Esophagus squamous epithelium (tissue), 5 donors: ENCODE measurements at places on chromosomes 16 and 17. TPM values are rescaled to one million over a fixed set of nuclear protein-coding genes. Genes with fewer than 3 reads are reported as not detected.

DNA sequence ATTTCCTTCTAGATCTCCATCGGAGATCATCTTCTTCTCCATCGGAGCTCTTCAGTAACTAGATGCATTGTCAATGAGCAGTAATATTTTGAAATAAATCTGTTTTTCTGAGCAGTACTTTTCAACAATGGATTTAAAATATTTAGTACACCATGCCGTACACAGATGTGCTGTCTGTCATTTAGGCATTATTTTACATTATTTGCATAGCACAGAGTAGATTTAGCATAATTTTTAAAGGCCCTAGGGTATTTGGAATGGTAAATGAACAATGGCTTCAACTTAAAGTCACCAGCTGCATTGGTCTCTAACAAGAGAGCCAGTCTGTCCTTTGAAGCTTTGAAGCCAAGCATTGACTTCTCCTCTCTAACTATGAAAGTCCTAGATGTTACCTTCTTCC is 95.4 kb upstream of the ANKFN1 start:
- no peak overlapping the region for H3K27ac ChIP-seq
- H3K4me3 ChIP-seq, result no peak overlapping the region
- DNase-seq, result no peak
- no peaks in the 10 kb centered on the region for H3K4me1 ChIP-seq

GRCh38 chr17:27296428-27296979 is 2.6 kb downstream of the WSB1 start:
- H3K36me3 ChIP-seq, result no peaks in the 10 kb centered on the region
- peak overlapping the region; percentile 100 for H3K27ac ChIP-seq
- H3K27me3 ChIP-seq, result no peaks in the 10 kb centered on the region
- H3K4me3 ChIP-seq, result peak overlapping the region; percentile 89
- peaks cover 30% of the 10 kb centered on the region for H3K4me1 ChIP-seq

PRCD gene
- not detected for total RNA-seq

CHST5 gene
- total RNA-seq, result 0.19 TPM

DNA sequence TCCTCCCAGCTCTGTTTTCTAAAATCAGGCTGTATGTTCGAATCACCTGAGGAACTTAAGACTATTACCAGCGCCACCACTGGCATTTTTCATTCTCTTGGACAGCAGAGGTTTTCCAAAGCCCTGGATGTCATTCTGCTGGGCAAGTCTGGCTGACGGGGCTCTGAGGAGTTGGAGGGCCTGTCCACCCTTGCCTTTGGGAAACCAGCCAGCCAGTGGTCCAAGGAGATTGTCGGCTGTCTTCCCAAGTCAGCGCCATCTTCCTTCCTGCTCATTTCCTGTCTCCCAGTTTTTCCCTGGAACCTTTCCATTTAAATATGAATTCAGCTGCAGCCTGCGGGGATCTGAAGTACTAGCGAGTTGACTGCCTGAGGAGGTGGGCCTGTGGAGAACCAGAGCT is 258.3 kb downstream of the PRKCA start:
- DNase-seq, result no peak
- H3K36me3 ChIP-seq, result no peaks in the 10 kb centered on the region
- H3K27me3 ChIP-seq, result no peaks in the 10 kb centered on the region

DNA sequence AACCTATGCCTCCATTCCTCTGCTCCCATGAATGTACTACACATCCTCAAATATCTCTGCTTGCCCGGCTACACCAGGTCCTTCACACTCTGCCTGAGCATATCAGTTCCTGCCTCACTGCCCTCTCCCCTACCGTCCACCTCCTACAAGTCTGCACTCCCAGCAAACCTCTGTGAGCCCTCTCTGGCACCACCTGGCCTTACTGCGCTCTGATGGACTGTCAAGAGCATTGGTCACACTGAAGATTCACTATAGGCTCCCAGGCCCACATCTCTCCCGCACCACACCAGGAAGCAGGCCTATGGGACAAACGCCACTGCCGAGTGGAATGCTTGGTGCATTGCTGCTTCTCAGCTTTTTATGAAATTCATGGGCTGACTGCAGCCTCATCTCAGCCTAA is 8.9 kb downstream of the GINS2 start:
- DNase-seq, result no peak
- no peaks in the 10 kb centered on the region for H3K4me1 ChIP-seq
- H3K27me3 ChIP-seq, result no peaks in the 10 kb centered on the region
- H3K4me3 ChIP-seq, result no peak overlapping the region
- no peak overlapping the region for H3K27ac ChIP-seq
- H3K36me3 ChIP-seq, result no peaks in the 10 kb centered on the region

GRCh38 chr17:17084941-17085340 is 42.7 kb downstream of the MPRIP start:
- peaks cover 59% of the 10 kb centered on the region for H3K4me1 ChIP-seq
- H3K27ac ChIP-seq, result no peak overlapping the region
- peaks cover 6% of the 10 kb centered on the region for H3K36me3 ChIP-seq
- no peak overlapping the region for H3K4me3 ChIP-seq

SNAI3 gene
- 0.95 TPM for total RNA-seq

ABHD15 gene
- 5.0 TPM for total RNA-seq

WNK4 gene
- total RNA-seq, result 7.1 TPM

KRT25 gene
- not detected for total RNA-seq

- no peak overlapping the region for H3K4me3 ChIP-seq
- no peak overlapping the region for H3K27ac ChIP-seq
- no peak for DNase-seq
- no peaks in the 10 kb centered on the region for H3K36me3 ChIP-seq
- H3K27me3 ChIP-seq, result no peaks in the 10 kb centered on the region
These were observed 109.6 kb downstream of the HS3ST3A1 start for GRCh38 chr17:13491916-13492736.

DNA sequence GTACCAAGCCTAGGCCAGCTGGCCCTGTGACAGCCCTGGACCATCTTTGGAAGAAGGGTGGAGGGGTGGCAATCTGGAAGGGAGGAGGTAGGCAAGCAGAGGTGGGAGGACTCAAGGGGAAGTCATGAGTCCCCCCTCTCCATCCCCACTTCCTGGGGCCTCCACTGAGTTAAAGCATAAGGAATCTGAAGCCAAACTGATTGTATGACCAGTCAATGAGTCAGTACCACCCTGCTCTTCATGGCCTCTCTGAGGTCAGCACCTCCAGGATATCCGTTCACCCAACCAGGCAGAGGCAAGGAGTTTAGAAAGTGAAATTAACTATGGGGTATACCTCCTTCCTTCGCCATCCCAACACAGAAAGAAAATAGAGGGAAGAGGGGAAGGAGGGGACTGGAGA is 272.7 kb downstream of the SOX9 start:
- no peak overlapping the region for H3K4me3 ChIP-seq
- H3K36me3 ChIP-seq, result no peaks in the 10 kb centered on the region
- no peak for DNase-seq
- no peaks in the 10 kb centered on the region for H3K27me3 ChIP-seq

PLA2G10 gene
- total RNA-seq, result not detected

TAT gene
- total RNA-seq, result not detected

DNA sequence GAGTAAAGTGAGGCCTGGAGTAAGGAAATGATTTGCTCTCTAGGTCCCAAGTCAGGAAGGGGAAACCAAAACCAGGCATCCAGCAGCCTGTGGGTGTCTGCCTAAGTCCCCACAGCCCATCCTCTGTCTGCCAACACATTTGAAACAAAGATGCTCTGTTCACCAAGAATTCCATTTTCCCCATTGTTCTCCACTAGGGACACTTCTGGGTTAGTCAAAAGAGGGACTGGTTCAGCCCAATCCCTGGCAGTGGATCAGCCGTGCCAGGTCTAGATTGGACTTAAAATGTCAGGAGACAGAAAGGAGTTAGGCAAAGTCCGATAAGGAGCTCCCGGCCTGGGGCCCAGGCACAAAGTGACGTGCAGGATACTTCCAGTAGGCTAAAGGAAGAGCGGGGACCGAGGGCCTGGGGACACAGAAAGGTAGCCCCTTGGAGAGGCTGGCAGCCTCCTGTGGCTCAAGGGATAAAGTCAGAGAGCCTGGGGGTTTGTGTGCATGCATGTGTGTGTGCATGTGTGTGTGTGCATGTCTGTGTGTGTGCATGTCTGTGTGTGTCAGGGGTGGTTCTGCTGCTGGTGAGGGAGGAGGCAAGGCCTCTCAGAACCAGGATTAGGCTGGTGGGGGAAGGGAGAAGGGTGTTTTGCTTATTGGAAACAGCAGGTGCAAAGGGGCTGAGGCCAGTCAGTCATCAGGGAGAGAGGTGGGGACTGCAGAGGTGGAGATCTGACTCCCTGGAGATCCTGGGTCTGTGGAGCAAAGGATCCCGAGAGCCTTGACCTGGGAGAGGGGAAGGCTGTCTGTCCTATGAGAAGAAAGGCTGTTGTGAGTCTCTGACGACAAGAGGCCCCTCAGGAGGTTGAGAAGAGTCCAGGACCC is 41.7 kb upstream of the IL34 start:
- no peaks in the 10 kb centered on the region for H3K27me3 ChIP-seq
- H3K27ac ChIP-seq, result no peak overlapping the region
- no peak for DNase-seq
- no peak overlapping the region for H3K4me3 ChIP-seq
- H3K4me1 ChIP-seq, result peaks cover 32% of the 10 kb centered on the region

DNA sequence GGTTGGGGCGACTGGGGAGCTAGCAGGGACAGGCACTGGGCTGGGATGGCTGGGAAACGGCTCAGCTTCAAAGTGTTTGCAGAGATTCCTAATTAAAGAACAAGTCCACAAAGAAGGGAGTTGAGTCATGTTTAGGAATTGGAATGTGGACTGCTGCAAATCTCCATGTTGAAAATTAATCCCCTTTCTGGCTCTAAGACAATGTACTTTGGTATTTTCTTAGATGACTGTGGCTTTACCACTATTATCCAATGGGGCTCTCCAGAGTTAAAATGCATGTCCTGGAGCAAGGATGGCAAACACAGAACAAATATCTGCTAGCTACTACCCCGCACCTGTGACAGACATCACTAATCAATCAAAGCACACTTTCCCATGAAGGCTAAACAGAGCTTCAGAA is 22.2 kb upstream of the WSCD1 start:
- H3K27me3 ChIP-seq, result peaks cover 4% of the 10 kb centered on the region
- no peak overlapping the region for H3K4me3 ChIP-seq
- no peak overlapping the region for H3K27ac ChIP-seq
- DNase-seq, result no peak
- no peaks in the 10 kb centered on the region for H3K4me1 ChIP-seq

IST1 gene
- total RNA-seq, result 115 TPM

GRCh38 chr17:33112763-33113162 is 121.1 kb downstream of the SPACA3 start:
- no peak overlapping the region for H3K27ac ChIP-seq
- peaks cover 35% of the 10 kb centered on the region for H3K4me1 ChIP-seq
- H3K27me3 ChIP-seq, result no peaks in the 10 kb centered on the region

- H3K4me1 ChIP-seq, result peaks cover 2% of the 10 kb centered on the region
- no peak overlapping the region for H3K27ac ChIP-seq
- no peaks in the 10 kb centered on the region for H3K36me3 ChIP-seq
- H3K4me3 ChIP-seq, result no peak overlapping the region
- no peaks in the 10 kb centered on the region for H3K27me3 ChIP-seq
These were observed 55.1 kb downstream of the SRCIN1 start for GRCh38 chr17:38550661-38551060.

DNA sequence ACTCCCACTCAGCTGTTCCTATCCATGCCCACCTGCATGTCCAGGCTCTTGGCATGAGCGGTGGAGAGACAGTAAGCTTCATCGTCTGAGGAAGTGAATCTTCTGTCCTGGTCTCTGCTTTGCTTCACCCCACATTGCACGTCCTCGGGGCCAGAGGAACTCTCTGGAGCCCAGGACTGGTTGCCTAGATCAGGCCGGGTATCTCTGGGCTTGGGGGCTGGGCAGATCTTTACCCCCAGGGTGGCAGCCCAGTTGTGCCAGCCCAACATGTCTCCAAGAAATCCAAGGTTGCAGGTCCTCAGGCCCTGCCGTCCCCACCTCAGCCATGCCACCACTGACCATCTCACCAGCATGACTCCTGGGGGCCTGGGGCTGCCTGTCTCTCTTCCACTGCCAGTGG is 58.3 kb downstream of the BEAN1 start:
- no peaks in the 10 kb centered on the region for H3K27me3 ChIP-seq
- no peak overlapping the region for H3K4me3 ChIP-seq
- no peak for DNase-seq
- no peak overlapping the region for H3K27ac ChIP-seq

GRCh38 chr16:65537336-65537735 is 415.5 kb upstream of the CDH11 start:
- H3K4me1 ChIP-seq, result no peaks in the 10 kb centered on the region
- H3K36me3 ChIP-seq, result no peaks in the 10 kb centered on the region
- H3K27ac ChIP-seq, result no peak overlapping the region
- H3K27me3 ChIP-seq, result no peaks in the 10 kb centered on the region
- DNase-seq, result no peak

CHRNE gene
- 0.57 TPM for total RNA-seq

DNA sequence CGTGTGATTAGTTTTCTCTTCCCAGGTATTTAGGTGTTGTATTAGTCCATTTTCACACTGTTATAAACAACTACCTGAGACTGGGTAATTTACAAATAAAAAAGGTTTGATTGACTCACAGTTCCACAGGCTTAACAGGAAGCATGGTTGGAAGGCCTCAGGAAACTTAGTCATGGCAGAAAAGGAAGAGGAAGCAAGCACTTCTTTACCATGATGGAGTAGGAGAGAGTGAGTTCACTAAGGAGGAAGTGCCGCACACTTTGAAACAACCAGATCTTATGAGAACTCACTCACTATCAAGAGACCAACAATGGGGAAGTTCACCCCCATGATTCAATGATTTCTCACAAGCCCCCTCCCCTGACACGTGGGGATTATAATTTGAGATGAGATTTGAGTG is 1343.7 kb upstream of the GOT2 start:
- no peak overlapping the region for H3K27ac ChIP-seq
- H3K36me3 ChIP-seq, result no peaks in the 10 kb centered on the region
- no peaks in the 10 kb centered on the region for H3K27me3 ChIP-seq

RPGRIP1L gene
- total RNA-seq, result 3.6 TPM

DHX58 gene
- total RNA-seq, result 9.6 TPM

- H3K4me1 ChIP-seq, result no peaks in the 10 kb centered on the region
- H3K27me3 ChIP-seq, result no peaks in the 10 kb centered on the region
- no peak overlapping the region for H3K4me3 ChIP-seq
- peaks cover 81% of the 10 kb centered on the region for H3K36me3 ChIP-seq
- no peak overlapping the region for H3K27ac ChIP-seq
These were observed 31.9 kb downstream of the USP22 start for GRCh38 chr17:21010705-21011596.

GRCh38 chr16:53094013-53094630 is 39.3 kb downstream of the CHD9 start:
- peaks cover 90% of the 10 kb centered on the region for H3K4me1 ChIP-seq
- no peaks in the 10 kb centered on the region for H3K27me3 ChIP-seq
- H3K27ac ChIP-seq, result peak overlapping the region; percentile 88

CACNG3 gene
- total RNA-seq, result not detected

EME1 gene
- 0.72 TPM for total RNA-seq

DNA sequence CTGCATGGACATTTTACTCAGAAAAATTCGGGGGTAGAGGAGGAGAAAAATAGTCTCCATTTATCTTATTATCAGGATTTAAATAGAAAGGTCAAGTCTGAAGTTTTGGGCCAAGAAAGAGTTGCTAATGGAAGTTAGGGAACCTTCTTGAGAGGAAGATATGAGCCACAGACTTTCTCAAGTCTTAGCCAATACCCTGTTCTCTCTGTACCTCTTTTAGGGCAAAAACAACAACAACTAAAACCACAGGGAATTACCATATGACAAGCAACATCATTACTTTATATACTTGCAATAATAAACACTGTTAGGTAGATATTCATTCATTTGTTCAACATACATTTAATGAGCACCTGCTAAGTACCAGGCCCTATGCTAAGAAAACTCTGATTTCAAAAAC is 282.2 kb upstream of the CDH5 start:
- no peaks in the 10 kb centered on the region for H3K27me3 ChIP-seq
- no peaks in the 10 kb centered on the region for H3K36me3 ChIP-seq
- H3K27ac ChIP-seq, result no peak overlapping the region
- DNase-seq, result no peak
- no peak overlapping the region for H3K4me3 ChIP-seq
- no peaks in the 10 kb centered on the region for H3K4me1 ChIP-seq

AOC3 gene
- 3.6 TPM for total RNA-seq

SMPD3 gene
- total RNA-seq, result 2.3 TPM

- no peaks in the 10 kb centered on the region for H3K36me3 ChIP-seq
- no peaks in the 10 kb centered on the region for H3K27me3 ChIP-seq
- H3K4me3 ChIP-seq, result no peak overlapping the region
These were observed 96.8 kb upstream of the ELAC2 start for GRCh38 chr17:13114601-13115031.
